SK-N-SH (cell line): ENCODE measurements at places on chromosomes 5 and 9.

DNA sequence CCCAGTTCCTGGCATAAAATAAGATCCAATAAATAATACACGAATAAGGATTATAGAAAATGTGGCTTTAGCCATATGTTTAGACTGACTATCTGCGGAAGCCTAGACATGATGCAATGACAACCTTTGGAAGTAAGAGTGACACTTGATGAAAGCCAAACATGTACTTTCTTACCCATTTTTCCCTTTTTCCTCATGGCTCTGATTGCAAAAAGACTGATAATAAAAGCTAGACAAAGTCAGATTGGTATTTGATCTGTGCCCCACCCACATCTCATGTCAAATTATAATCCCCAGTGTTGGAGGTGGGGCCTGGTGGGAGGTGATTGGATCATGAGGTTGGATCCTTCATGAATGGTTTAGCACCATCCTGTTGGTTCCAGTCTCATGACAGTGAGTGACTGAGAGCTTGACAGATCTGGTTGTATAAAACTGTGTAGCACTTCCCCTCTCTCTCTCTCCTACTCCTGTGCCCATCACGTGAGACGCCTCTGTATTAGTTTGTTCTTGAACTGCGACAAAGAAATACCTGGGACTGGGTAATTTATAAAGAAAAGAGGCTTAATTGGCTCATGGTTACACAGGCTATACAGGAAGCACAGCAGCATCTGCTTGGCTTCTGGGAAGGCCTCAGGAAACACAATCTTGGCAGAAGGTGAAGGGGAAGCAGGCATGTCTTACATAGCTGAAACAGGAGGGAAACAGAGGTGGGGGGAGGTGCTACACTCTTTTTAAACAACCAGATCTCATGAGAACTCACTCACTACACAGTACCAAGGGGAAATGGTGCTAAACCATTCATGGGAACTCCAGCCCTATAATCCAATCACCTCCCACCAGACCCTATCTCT lies 243.4 kb upstream of the PIK3R1 start:
- DNase-seq = no peak

DNA sequence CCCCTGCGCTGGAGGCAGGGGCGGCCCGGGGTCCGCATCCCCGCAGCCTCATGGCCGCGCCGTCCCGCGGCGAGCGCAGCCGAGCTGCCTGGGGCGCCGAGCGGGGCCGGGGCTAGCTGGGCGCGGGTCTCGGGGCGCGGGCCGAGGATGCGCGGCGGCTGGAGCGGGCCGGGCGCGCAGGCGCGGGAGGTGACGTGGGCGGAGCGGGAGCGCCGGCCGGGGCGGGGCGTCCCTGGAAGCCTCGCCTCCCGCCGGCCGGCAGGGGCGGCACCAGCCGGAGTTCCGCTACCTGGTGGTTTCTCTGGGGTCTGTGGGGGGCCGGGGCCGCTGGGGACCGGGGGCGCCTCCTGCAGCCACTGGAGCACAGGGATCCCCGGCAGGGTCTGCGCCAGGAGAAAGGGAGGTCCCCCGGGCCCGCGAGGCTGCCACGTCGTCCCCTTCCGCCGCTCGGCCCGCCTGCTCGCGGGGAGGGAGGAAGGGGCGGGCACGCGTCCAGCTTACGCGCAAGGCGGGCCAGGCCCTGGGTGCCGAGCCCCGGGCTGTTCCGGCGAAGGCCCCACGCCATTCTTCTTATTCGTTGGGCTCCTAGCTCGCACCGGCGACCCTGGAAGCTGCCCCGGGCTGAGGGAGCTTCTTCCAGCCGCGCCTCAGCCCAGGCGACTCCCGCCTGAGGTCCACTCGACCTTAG lies at the start of gene LPCAT1:
Gene LPCAT1, minus strand, starts transcription at position 168 of the 688 bp plus-strand sequence. Its CDS starts 116 bp downstream, at position 52.
- DNase-seq = peak; percentile 97

DNA sequence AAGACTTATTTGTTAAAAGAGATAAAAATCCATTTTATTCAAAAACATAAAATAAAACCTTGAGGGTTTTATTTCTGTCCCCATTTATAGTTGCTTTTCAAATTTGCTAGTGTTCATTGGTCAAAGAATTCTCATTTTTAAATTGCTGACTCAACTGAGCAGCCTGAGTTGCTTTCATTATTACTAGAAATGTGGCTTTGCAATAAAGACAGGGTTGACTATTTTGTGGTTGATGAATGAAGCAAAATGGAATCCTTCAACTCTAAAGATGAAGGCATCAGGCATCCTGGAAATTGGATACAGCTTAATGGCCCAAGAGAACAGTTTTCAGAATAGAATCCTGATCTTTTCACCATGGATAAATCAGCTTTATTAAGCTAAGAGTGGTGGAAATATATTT lies 23.9 kb upstream of the PPP3R2 start:
- no peak for DNase-seq

- peak; percentile 8 for DNase-seq
These were observed 97.3 kb downstream of the USP20 start for GRCh38 chr9:129932303-129933151.

GRCh38 chr9:35500130-35500748 lies 10.3 kb downstream of the RUSC2 start:
- no peak for DNase-seq

DNA sequence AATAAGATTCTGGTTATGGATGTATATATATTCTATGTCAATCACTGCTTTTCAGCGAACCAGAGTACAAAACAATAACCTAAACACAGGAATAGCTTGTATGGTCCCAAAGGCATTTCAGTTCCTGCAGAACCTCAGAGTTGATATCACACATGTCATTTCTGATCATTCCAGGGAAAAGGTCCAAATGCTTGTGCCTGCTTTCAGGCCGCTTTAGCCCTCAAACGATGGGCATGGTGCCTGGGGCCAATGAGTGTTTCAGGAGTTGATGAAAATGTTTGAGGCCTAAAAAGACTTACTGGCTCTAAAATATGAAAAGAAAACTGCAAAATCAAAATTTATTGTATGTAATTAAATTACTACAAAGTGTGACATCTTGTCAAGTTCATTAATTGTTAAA lies 22.8 kb downstream of the ANGPTL2 start:
- no peak for DNase-seq

- DNase-seq = no peak
These were observed 421.4 kb upstream of the WWC1 start for GRCh38 chr5:167870055-167870454.

DNA sequence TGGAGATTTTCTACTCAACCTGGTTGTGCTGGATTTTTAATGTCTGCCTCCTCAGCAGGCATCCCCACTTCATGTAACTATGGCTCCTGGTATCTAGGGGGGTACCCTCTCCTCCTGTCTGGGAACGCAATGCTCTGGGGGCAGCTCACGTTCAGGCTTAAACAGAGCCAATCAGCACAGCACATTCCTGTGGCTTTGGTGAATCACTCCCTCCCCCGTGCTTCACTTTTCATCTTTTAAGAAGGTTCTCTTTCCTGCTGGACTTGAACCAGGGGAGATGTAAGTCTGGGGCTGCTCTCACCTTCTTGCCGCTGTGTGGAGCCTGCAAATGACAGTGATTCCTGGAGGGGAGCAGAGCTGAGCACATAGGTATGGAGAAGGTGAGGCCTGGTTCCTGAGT lies 101.2 kb downstream of the MSX2 start:
- no peak for DNase-seq

- DNase-seq = no peak
These were observed 16.5 kb upstream of the AHRR start for GRCh38 chr5:305050-305449.

DNA sequence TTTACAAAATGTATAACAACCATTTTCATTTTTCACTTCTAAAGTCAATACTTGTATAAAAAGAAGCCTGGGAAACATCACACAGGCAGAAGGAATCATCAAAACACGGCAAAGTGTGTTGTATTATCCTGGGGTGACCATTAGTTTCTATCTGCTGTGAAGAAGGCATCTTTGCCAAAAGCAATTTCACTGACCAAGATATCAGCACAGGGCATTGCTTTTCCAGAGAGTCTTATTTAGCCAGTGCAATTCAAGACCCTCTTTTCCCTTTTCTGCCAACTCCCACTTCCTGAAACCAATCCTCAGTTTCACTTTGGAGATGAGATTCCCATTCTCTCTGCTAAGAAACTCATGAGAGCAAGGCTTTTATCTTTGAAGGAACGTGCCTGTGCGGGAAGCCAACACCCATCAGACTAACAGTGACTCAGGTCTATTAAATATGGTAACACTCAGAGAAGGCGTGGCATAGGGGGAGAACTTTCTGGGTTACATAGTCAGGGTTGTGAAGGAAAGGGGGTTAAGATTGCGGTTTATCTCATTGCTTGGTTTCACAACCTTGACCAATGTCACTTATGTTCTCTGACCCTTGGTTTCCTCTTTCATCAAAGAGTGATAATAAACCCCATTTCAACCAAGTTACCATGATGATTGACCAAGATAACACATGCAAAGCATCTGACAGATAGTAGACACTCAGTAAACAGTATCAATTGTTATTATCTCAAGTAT lies 666.9 kb upstream of the KLF4 start:
- DNase-seq = no peak

- no peak for DNase-seq
These were observed 21.6 kb upstream of the SREK1 start for GRCh38 chr5:66122379-66123034.

GRCh38 chr5:80411589-80412219 lies 3.8 kb downstream of the ZFYVE16 start:
- DNase-seq = no peak

DNA sequence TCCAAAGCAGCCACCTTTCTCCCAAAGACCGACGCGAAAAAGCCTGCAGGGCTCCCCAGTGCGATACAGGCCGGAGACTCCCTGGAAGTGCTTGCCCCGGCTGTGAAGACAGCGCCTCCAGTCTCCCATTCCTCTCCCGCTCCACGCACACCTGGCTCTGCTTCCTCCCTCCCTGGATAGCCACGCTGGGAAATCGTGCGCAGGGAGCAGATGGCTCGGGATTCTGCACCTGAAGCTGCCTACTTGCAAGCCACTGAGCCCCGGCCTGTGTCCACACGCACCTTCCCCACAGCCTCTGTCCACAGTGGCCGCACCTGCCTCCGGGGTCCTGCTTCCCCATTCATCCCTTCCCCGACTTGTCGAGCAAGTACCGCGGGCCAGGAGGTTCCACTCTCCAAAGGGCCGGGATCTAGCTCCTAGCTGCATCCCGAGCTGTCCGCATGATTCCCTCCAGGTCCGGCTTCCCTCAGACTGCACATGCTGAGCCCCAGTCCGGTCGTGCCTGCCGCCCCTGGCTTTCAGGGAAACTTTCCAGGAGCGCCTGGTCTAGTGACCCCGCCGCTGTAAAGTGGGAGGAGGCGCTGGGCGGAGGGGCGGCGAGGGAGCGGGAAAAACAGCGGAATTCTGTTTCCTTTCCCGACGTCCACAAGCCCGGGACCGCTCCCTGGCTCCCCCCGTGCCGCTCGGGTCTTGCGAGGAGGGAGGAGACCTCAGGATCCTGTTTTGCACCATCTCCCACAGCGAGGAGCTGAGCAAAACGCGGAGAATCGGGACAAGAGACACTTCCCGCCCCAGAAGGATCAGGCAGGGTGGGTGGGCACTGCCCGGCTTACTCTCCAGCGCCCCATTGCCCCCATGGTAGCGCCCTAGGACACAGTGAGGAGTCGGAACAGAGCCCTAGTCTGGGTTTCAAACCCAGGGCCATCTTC lies 2.0 kb downstream of the SEMA6A start:
- DNase-seq = peak; percentile 78

GRCh38 chr9:16294133-16294770 lies 576.2 kb downstream of the BNC2 start:
- DNase-seq = no peak

DNA sequence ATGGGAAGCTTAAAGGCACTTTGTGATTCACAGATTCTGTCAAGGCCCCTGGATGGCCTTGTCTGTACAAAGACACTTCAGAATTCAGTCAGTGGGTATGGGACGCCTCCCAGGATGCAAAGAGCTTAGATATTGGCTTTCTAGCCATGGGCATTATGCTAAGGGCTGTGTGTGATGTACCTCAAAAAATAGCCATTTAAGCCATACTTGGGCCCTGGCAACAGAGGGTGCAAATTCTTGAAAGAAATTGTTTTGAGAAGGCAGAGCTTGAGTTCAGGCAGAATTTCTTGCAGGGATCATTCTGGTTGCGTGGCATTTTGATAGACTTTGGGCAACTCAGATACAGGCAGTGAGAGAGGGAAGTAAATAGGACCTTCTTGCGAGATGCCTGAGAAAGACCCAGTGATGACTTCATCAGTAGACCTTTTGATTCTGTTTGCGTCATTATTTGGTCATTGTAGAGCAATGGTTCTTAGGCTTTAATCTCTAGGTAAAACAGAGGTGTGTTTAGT lies 3.9 kb downstream of the CYFIP2 start:
- DNase-seq = no peak

- peak; percentile 89 for DNase-seq
These were observed 6.0 kb upstream of the CCIN start for GRCh38 chr9:36163049-36163785.

DNA sequence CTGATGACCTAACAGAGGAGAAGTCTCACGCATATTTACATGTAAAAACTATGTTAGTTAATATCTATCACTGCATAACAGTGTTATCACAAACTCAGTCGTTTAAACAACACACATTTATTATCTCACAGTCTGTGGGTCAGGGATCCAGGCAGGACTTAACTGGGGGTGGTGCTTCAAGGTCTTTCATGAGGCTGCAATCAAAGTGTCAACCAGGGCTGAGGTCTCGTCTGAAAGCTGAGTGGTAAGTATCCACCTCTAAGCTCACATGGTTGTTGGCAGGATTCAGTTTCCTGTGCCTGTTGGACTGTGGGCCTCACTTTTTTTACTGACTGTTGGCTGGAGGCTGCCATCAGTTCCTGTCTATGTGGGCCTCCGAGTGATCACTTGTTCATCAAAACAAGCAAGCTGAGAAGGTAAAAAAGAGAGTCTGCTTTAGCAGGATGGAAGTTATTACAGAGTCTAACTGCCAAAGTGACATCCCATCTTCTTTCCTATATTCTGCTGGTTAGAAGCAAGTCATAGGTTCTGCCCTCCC lies 188.6 kb downstream of the CARTPT start:
- no peak for DNase-seq

DNA sequence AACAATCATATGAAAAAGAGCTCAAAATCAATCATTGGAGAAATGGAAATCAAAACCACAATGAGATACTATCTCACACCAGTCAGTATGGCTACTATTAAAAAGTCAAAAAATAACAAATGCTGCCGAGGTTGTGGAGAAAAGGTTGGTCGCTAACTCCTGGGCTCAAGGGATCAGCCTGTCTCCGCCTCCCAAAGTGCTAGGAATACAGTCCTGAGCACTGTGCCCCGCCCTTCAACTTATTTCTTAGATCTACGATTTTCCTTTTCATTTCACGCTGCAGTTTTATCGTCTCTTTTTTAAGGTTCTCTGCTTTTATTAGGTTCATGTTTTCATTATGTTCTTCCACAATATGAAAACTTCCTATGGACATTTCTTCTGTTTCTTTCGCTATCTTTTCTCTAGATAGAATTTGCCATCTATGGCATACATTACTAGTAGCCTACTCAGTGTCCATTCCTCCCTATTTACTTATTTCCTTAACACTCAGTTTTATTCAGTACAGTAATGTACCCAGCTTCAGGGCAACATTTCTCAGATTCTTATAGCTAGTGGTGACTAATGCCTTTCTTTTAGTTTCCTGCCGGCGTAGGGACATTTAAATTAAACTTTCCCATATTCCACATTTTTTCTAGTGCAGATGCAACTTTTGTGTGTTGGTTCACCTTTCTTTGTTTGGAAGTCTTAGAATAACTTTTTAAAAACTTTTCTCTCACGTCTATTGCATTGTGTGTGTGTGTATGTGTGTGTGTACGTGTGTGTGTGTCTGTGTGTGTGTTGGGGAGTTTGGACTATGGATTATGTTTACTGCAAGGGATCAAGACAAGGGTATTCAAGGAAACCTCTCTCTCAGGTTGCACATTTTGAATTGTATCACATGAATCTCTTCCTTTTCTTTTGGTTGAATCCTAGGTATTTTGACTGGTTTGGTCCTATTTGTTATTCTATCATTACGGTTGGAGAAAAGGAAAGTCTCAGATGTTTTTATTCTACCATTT lies 21.6 kb upstream of the FBN2 start:
- DNase-seq = no peak

GRCh38 chr9:131636593-131636992 lies 91.3 kb downstream of the PRRT1B start:
- DNase-seq = no peak
